Endothelial cell (in vitro differentiated cells): ENCODE measurements at places on chromosomes 12 and 14. TPM values are rescaled to one million over a fixed set of nuclear protein-coding genes. Genes with fewer than 3 reads are reported as not detected.

- no peak for DNase-seq
Observed at GRCh38 chr12:105933671-105934665, 204.8 kb downstream of the NUAK1 start.

DNA sequence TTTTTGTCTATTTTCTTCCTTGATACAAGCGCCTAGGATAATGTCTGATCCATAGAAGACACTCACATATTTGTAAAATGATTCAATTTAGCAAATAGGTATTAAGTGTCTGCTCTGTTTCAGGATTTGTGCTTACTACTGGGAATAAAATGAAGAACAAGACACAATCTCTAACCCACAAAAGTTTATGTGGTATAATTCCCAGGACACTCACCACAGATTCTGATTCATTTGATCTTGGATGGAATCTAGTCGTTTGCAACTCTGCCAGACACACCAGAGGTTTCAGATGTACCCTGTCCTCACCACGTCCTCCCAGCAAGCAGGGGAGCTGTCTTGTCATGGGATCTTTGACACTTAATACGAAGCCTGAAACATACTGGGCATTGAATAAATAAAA, 208.3 kb downstream of the LRIG3 start:
- no peak for DNase-seq

DNA sequence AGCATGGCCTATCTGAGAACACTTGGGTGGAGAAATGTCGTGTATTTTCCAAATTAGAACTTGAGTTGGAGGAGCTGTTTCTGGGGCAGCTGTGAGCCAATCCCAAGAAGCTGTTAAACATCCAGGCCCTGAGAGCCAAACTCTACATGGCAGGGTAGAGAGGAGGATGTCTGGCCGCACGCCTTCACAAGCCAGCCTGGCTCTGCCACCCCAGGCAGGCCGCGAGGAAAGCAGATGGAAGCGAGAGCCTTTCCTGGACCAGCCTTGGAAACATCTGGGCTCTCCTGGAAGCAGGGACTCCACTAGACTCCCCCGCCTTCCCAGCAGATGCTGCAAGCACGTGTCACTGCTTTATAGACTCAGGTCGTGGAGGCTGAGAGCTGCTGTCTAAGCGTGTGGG, 312.8 kb upstream of the FKBP4 start:
- no peak for DNase-seq

DNA sequence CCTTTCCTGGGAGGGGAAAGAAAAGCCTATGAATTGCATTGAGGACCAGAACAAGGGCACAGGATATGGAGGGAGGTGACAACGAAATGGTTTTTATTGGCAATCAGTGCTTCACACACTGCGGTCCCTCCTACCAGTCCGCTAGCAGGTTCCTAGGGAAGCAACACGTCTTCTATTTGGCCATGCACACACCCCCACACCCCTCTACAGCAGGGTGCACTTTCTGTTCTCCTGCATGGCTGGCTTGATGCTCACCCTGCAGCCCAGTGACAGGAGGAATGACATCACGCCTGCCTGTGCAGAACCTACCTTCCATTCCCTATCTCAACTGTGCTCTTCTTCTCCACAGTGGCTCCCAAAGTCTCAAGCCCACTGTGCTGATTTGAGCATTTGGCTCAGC, 57.9 kb downstream of the TTC9 start:
- no peak for DNase-seq

DNA sequence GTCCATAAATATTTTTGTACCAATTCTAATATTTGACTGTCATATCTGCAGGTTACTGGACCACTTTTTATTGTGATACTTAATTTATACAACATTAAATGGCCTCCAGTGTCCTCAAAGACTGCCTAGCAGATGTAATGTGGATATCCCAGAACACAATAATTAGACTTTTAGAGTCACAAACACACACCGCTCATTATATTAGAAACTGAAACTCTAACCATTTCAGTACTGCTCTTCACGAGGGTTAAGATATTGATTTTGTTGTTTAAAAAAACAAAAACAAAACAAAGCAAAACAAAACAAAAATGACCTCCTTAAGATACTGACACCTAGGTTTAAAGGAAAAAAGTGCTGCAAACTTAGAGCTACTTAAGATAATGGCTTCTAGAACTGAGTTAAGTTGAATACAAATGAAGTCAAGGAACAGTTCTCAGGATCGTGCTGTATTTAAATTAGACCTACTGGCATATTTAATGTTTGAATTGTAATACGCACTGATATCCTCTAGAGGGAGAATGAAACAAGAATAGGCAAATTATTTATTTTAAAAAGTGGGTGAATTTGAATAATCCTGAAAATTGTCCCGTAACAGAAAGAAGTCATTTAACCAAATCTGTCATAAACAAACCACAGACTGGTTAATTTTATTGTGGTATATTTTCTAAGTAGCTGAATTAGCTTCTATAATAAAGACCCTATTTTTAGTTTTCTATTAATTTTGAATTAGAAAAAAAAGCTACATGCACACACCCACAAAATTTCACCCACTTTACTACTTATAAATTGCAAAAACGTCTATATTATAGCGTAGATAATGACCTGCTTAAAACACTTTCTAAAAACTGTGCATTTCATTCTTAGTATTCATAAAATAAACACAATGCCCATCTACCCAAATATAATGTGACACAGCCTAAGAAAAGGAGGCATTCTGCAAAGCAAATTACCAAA, 395.2 kb upstream of the DCN start:
- no peak for DNase-seq

DNA sequence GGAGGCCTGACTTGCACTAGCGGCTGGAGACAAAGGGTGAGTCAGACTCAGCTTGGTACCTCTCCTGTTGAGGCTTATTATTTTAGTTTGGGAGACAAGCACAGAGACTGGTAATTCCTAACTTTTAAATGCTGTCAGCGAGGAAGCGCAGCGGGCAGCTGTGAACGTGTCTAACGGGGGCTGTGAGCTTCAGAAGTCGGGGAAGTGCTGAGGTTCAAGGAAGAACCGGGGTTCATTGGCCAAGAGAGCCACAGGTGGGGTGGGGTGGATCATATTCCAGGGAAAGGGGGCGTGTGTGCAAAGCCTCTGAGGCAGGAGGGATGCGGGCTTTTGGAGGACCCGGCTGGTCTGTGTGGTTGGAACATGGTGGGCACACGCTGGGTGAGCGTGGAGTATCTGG, 36.1 kb upstream of the ADGRD1 start:
- DNase-seq = no peak

GRCh38 chr12:65189028-65189718, 19.8 kb downstream of the LEMD3 start:
- DNase-seq = no peak

DNA sequence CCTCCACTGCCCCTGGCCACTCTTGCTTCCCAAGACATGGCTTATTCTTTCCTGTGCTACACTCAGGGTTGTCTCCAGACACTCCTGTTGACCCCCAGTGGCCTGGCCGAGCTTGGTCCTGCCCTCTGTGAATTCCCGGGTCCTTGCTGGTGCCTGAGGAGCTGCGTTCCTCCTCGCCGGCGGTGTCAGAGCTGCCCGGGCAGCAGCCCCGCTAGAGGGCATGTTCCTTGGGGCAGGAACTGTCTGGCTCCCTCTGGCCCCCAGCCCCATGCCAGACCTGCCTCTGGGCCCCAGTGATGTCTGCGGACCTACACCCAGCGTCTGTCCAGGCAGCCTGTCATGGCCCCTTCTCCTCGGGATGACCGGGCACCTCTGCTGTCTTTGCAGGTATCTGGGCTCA, 68.4 kb downstream of the AACS start:
- DNase-seq = no peak

- no peak for DNase-seq
Observed at GRCh38 chr12:113238309-113238708, 17.0 kb downstream of the TPCN1 start.

GRCh38 chr14:105532735-105533141, 6.4 kb downstream of the TMEM121 start:
- DNase-seq = peak; percentile 43

- no peak for DNase-seq
Observed at GRCh38 chr12:50112456-50113218, 601 bp downstream of the COX14 start.

GRCh38 chr14:64394977-64395633, 7.0 kb downstream of the MTHFD1 start:
- no peak for DNase-seq

DNA sequence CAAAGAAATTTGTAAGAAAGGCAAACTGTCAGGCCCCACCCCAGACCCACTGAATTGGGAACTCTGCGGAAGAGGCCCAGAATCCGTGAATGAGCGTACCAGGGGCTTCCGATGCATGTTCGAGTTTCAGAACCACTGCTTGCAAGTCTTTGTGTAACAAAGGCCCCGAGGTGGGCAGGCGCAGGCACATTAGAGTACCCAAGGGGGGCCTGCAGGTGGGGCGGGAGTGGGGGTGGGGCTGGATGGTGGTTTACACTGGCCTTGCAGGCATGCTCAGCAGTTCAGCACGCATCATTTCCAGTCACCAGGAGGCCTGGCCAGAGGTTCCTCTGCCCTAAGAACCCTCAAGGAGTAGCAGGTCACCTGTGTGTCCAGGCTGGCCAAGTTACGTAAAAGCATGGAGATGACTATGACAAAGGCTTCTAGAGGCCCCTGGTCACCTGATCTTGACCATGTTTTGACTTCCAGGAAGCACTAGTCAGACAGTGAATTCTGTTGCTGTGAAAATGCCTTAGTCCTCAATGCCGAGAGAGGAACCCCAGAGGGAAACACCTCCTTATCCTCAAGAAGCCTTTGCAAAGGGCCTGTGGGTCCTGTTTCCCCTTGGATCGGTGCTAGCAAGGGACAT, 33.2 kb upstream of the IRF2BPL start:
- DNase-seq = no peak

GRCh38 chr12:110606253-110606611, 7.7 kb upstream of the TCTN1 start:
- no peak for DNase-seq

GRCh38 chr12:97939156-97939555, 476.6 kb downstream of the RMST start:
- DNase-seq = no peak

GRCh38 chr14:30214461-30215090, 286.9 kb upstream of the PRKD1 start:
- DNase-seq = peak; percentile 20

- DNase-seq = no peak
Observed at GRCh38 chr12:116376354-116377193, 99.1 kb upstream of the MED13L start.

DNA sequence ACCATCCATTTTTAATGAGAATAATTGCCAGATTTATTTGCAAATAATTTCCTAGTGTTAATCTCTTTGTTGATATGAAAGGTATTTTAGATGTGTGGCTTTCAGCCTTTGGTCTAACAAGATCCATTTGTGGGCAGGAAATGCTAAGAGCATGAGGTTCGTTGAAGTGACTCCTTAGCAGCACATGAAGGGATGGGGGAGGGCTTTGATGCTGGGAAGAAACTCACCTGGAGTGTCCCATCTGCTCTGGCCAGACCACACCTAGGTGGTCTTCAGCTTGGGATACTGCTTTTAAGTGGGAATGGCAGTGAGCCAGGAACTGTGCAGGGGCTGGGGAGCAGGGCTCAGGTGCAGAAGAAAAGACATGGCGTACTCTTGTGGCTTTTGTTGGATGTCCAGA, 13.6 kb downstream of the SFSWAP start:
- no peak for DNase-seq

GRCh38 chr14:90781344-90781761, 34.9 kb downstream of the TTC7B start:
- no peak for DNase-seq

DNA sequence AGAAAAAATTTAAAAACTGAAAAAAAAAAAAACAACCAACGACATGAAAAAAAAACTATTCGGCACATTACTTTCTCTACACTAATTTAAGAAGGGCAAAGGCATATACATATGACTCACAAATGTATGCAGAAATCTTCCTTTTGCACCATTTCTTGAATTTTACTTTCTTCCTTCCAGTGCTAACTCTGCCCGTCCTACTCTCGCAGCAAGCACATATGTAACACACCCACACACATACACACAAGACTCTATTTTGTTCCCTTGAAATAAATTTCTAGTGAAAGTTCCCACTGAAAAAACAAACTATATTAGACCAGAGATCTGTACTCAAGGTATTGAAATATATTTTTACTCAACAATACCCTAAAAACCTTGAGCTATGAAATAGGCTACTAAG, 14.6 kb downstream of the BTG1 start:
- no peak for DNase-seq

Gene LGMN
- 97.6 TPM for total RNA-seq

Gene ATP5F1B
- total RNA-seq = 519 TPM

Gene UNC79
- 0.69 TPM for total RNA-seq

Gene SERPINA3
- total RNA-seq = not detected

Gene SOX5
- total RNA-seq = 23.1 TPM

Gene ZDHHC22
- 12.0 TPM for total RNA-seq

Gene ADCY4
- 74.6 TPM for total RNA-seq

Gene SLC6A15
- 5.3 TPM for total RNA-seq

Gene ESPL1
- total RNA-seq = 11.8 TPM

Gene KRT74
- not detected for total RNA-seq
